Kidney epithelial cell (primary cell): ENCODE measurements at places on chromosomes 4 and X.

GRCh38 chr4:19402581-19403065, 849.1 kb upstream of the SLIT2 start:
- no peak for DNase-seq

DNA sequence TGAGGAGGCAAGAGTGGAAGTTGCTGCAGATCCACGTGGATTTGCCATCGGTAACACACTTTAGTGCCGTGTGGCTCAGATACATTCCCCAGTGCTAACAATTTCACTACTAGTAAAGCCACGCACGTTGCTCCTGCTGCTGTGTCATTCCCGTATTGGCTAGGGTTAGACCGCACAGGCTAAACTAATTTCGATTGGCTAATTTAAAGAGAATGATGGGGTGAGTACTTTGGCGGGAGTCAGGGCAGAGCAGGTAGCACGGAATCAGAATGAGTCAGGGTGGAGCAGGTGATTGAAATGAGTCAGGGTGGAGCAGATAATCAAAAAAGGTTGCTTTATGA, 1337.5 kb downstream of the FSTL5 start:
- no peak for DNase-seq

DNA sequence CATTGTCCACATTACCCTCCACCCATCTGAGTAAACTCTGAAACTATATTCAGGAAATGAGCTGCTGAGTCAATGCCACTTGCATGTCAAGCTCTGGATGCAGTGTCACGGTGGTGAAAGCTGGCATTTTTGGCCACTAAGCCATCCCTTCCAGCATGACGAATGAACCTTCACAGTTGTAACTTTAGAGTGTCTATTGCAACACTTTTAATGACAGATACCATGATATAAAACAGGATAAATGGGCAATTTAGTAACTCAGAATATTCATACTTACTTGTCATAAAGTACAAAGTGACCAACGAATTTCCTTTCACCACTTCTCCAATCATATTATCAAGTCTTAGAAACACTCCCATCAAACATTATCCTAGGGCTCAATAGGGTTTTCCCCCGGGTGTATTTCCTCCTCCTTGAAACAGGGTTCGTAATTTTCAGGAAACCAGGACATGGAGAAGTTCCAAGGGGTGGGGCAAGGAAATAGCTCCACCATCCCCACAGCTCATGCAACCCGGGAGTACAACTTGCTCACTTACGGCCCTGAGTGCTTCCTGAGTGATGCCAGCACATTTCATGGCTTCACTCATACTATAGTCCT, 73.1 kb downstream of the MTHFD2L start:
- DNase-seq = peak; percentile 35

GRCh38 chr4:96497621-96498020, 657.7 kb downstream of the PDHA2 start:
- no peak for DNase-seq

- DNase-seq = no peak
Observed at GRCh38 chr4:10811991-10812390, 127.4 kb upstream of the CLNK start.

DNA sequence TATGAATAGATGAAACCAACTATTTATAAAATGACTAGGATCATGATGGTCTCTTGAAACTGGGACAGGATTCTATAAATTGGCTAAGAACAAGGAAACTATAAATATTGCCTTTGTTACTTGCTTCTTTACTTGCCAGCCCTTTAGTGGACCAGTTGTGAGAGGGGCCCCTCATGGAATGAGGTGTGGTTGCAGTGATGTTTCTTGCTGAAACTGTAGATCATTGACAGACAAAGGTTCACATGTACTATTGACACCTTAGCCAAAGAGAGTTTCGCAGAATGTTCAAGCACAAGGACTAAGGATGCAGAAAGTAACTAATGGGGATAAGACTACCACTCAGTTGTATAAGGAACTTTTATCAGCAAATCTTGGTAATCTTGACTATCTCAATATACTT, 135.0 kb upstream of the SMIM10 start:
- no peak for DNase-seq

GRCh38 chrX:63050225-63050624, 300.9 kb downstream of the SPIN4 start:
- DNase-seq = no peak

- no peak for DNase-seq
Observed at GRCh38 chr4:6747294-6748051, 31.5 kb downstream of the BLOC1S4 start.

DNA sequence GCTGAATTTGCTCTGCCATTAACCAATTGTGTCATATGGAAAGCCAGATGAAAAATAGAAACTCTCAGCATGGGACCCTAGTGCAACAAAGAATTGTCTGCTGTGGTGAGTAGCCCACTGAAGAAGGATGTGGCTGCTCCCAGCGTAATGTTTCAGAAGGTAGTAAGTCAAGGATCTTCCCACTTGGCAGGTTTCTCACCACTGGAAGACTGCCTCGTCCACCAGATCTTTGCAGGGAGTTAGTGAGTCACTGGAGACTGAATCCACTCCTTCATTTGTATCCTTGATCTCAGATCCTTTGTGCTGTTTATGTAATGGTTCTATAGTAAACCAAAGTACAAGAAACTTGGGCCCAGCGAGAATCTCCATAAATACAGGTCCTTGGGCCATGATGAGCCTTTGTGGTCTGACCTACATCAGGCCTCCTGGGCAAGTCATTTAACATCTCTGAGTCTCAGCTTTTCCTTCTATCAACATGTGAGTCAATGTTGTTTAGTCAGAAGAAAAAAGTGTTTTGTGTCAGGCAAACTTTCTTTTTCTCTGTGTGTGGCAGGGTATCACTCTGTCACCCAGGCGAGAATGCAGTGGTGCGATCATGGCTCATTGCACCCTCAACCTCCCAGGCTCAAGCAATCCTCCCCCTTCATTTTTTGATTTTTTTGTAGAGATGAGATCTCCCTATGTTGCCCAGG, 78.0 kb upstream of the CCDC160 start:
- no peak for DNase-seq

DNA sequence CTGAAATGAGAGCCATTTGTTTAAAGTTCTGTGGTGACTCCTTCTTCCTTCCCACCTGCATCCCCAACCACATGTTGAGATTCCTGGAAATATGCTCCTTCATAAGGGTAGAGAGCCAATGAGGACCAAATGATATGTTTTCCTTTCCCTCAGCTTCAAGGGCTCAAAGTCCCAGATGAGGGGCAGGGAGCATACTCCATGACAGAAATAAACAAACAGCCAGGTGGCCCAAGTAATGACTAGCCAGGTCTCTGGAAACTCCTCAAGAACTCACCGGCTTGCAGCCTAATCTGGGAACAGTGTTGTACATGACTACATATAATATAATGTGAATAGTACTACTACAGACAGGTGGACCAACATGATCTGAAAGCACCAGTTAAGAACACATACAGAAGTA, 392.3 kb downstream of the PACRGL start:
- no peak for DNase-seq

GRCh38 chr4:26052663-26053541, 138.9 kb downstream of the SMIM20 start:
- no peak for DNase-seq

GRCh38 chr4:152427981-152428380, 107.9 kb downstream of the FBXW7 start:
- no peak for DNase-seq

DNA sequence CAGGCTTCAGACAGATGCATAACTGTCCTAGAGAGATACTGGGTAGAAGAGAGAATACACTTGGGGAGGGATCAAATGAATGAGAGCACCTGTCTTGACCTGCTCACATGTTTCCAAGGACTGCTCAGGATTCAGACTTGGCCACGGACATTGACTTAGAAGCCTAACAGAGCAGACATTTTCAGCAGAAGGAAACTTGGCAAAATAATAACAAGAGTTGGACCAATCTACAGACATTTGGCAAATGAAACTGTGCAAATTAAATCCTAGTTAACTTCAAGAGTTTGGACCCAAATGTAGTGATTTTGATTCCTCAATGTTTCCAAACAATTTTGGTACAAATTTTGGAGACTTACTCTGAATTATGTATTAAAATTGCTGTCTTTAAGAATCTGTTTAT, 223.9 kb downstream of the CAMK2D start:
- DNase-seq = no peak

GRCh38 chr4:61212788-61213187, 12.7 kb downstream of the ADGRL3 start:
- DNase-seq = no peak

DNA sequence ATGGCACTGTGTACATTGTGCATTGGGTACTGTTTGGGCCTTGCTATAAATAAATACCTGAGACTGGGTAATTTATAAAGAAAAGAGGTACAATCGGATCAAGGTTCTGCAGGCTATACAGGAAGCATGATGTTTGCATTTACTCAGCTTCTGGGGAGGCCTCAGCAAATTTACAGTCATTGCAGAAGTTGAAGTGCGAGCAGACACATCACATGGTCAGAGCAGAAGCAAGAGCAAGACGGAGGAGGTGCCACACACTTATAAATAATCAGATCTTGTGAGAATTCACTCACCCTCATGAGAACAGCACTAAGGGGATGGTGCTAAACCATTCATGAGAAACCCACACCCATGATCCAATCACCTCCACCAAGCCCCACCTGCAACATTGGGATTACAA, 505.0 kb downstream of the ARAP2 start:
- no peak for DNase-seq

GRCh38 chr4:95071851-95072250, 314.1 kb downstream of the BMPR1B start:
- no peak for DNase-seq

GRCh38 chr4:1205586-1206298, 33.4 kb upstream of the SPON2 start:
- no peak for DNase-seq

GRCh38 chr4:4462970-4463369, 76.1 kb downstream of the NSG1 start:
- no peak for DNase-seq

GRCh38 chr4:151485541-151486131, 76.7 kb downstream of the FHIP1A start:
- no peak for DNase-seq

- DNase-seq = no peak
Observed at GRCh38 chr4:525660-526059, 26.6 kb downstream of the PIGG start.

- DNase-seq = no peak
Observed at GRCh38 chrX:44816367-44816766, 27.5 kb upstream of the DUSP21 start.

GRCh38 chr4:71262161-71262560, 76.7 kb upstream of the SLC4A4 start:
- no peak for DNase-seq

DNA sequence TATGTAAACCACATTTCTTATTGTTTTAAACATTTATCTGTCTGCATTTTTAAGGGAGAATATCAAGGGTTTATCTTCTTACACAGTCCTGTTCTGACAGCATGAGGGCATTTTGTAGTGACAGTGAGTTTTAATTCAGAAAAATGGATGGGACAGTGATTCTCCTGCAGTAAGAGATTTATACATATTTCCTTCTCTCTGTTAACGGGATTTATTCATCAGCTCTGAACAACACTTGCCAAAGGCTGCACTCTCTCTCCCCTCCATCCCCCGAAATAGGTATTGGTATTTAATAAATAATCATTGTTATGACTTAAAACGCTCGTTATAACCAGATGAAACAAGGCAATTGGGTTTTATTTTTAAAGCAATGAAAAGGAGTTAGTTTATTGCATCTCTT, 410.9 kb downstream of the STIM2 start:
- DNase-seq = no peak

DNA sequence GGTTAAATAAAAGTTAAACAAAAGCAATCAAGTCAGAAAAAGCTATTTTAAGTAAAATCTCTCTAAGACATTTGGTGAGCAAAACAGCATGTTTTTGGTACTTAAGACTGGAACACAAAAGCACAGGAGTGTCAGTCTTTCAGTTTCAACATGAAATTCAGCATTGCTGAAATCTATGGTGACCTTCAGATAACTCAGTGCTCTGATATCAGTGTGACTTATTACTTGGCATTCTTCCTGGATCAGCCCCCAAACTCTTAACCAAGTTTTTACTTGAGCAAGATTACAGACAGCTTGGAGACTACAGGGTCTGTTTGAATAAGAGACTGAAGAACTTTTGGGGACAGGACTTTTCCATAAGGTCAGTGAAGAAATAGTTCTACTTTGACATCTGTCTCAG, 437.2 kb downstream of the RAPGEF2 start:
- no peak for DNase-seq

DNA sequence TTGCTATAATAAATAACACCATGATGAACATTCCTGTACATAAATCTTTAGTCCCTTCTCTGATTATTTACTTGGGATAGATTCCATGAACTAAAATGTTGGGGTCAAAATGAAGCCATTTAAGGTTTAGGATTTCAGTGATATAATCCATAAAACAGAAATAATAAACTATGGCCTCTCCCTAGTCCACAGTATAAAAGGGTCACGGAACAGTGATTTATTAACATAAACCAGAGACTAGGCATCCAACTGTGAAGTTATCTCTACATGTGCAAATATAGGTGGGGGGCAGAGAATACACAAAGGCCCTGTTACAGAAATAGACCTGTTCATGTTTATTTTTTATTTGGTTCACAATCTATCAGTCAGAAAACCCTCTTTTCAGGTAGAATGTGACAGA, 499.1 kb upstream of the SLIT2 start:
- DNase-seq = no peak

GRCh38 chr4:152655272-152656129, 24.3 kb downstream of the TMEM154 start:
- no peak for DNase-seq

- DNase-seq = no peak
Observed at GRCh38 chr4:52870225-52870624, 8.1 kb downstream of the RASL11B start.

DNA sequence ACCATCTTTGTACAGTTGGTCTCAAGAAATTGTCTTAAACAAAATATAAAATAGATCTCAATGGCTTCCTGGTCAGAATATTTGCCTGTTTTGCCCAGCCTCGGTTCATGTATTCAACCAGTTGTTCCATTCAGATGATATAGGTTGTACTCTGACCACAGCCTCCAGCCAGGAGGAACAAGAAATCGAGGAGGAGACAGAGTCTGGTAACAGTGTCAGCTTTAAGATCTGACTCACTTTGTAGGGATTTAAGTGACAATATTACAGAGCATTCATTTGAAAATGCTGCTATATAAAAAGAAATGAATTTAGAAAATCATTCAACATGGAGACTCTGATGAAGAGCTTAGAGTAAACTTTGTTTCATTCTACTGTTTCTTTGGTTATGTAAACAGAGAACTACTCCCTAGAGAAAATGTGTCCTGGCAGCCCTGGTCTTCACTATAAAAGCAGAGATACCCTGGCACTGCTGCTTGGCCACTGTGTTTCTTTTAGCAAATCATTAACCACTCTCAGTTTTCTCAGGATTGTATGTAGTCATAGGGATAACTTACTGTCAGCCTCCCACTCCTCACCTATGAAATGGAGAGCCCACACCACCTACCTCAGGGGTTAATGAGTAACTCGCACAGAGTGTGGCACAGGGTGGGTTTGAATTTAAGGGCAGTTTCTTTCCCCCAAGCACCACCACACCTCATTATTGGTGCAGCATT, 53.5 kb downstream of the PAGE2 start:
- DNase-seq = peak; percentile 34

- no peak for DNase-seq
Observed at GRCh38 chrX:41734530-41734929, 10.5 kb downstream of the GPR82 start.

- DNase-seq = no peak
Observed at GRCh38 chr4:83272900-83273299, 11.7 kb downstream of the COQ2 start.

- no peak for DNase-seq
Observed at GRCh38 chr4:184169225-184169867, 48.3 kb downstream of the ENPP6 start.
